Bronchial epithelial cell (primary cell): ENCODE measurements at places on chromosomes 3 and 15. TPM values are rescaled to one million over a fixed set of nuclear protein-coding genes. Genes with fewer than 3 reads are reported as not detected.

The MESP2 gene
- total RNA-seq: 0.13 and 0.26 TPM in 2 replicates

The SHF gene
- total RNA-seq: 0.77 and 0.79 TPM in 2 replicates

The NLGN1 gene
- under 0.01 and 0.13 TPM in 2 replicates for total RNA-seq

The SERINC4 gene
- total RNA-seq: 0.13 TPM in 1 of 2 replicates, not detected in the other

The ZKSCAN7 gene
- 2.2 and 2.9 TPM in 2 replicates for total RNA-seq

The MRPL46 gene
- total RNA-seq: 14.5 and 18.6 TPM in 2 replicates

The SYNPR gene
- total RNA-seq: not detected in 2 replicates

The MYNN gene
- 31.6 TPM in 2 replicates for total RNA-seq

The ATP13A4 gene
- total RNA-seq: 4.2 and 37.3 TPM in 2 replicates

The GOLGA6B gene
- total RNA-seq: not detected in 2 replicates

The SLC28A1 gene
- not detected in 2 replicates for total RNA-seq
